ENCODE measurements at places on chromosomes 3 and 15.

- DNase-seq: no peak
These were observed 154.1 kb downstream of the TJP1 start for GRCh38 chr15:29668120-29668602.

DNA sequence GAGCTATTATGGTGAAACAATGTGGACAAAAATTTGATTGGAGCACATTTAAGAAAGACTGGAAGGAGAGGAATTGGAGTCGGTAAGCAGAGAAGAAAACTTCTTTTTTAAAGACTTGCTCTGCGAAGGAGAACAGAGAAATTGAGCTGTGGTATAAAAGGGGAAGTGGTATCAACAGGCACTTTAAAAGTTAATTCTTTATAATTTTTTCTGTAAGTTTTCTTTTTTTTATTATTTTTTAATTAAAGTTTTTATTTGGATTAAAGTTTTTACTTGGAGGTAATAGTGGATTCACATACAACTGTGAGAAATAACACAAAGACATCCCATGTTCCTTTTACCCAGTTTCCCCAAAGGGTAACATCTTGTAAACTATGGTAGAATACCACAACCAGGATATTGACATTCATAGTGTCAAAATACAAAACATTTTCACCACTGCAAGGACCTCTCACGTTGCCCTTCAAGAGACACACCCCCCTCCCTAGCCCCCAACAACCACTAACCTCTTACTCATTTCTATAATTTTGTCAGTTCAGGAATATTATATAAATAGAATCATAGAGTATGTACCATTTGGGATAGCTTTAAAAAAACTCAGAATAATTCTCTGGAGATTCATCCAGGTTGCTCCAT, 33.8 kb upstream of the XIRP1 start:
- DNase-seq: no peak

DNA sequence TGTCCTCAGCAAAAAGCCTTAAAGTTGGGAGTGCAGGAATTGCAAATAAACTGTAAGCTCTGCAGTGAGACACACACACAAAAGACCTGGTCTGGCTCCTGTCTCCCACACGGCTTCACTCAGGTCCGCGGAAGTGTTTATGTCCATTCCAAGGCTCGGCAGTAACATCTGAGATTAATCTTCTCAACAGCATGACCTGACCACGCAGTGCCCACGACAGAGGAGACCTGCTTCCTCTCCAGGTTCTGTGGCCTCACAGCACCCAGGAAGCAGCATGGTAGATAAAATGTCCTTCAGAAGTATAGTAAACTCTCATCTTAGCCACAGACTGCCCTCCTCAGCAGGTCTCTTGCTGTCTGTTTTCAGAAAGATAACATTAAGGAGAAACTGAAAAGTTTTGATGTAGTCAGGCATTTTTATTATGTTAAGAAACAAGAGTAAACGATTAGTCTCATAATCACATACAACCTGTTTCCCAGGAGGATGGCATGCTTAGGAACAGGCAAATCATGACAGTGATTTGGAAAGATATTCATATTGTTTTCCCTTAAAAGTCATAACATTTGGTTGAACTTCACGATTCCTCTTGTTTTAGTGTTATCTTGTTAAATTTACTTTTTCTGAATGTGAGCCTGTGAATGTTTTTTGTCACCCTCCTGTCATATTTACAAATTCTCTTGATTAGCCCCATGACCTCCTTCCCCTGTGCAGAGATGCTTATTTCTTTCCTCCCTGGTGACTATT, 34.6 kb downstream of the CD200R1L start:
- DNase-seq: no peak

DNA sequence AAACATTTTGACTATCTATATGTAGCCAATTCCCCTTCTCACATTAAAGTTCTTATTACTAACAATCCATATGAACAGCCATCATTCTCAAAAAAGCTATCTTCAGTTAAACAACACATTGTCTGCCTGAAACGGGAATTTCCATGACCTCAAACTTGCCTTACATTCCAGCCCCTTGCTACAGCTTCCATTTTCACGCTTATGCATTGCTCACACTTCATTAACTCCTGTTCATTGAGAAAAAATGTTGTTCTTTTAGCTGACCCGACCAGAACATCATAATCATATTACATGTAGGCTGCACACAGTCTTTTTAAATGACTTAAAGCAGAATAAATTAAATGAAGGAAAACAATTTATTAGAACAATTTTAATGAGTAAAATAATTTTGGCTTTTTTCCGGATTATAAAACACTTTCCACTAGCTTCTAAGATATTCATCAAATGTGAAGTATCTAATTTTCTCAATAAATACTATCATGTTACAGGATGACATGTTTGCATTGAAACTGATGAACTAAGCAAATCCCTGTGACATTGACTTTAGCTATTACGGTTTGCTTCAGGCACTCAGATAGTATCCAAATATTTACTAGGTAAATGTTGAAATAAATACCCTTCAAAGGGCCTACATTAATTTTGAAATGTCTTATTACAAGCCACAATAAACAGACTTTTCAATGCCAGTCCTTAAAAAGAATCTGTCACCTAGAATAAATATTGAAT, 49.9 kb downstream of the P3H2 start:
- no peak for DNase-seq

GRCh38 chr3:152219769-152220255, 48.9 kb upstream of the MBNL1 start:
- DNase-seq: no peak

GRCh38 chr3:101938262-101938847, 89.0 kb downstream of the NFKBIZ start:
- DNase-seq: peak; percentile 13

DNA sequence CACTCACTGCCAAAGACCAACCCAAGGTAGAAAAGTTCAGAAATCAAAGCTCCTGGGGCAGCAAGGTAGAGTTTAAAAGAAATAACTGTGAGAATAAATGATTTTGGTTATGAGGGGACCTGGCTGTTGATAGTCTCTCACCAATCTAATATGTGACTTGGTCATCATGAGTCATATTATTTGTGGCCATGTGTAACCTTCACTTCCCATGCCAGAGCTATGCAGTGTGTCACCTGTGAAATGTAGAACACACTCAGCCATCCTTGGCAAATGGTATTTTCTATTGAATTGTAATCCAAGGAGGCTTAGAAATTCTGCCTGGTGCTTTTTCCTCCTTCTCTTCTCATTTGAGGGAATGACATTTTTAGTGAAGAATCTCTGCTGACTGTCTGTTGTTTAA, 184.2 kb upstream of the STAC start:
- DNase-seq: no peak

GRCh38 chr15:100849021-100849854, 30.4 kb upstream of the ALDH1A3 start:
- peak; percentile 32 for DNase-seq

- no peak for DNase-seq
These were observed 15.4 kb downstream of the ZSCAN2 start for GRCh38 chr15:84616235-84616634.

- DNase-seq: no peak
These were observed 236.6 kb downstream of the MFSD1 start for GRCh38 chr3:159038405-159038804.

DNA sequence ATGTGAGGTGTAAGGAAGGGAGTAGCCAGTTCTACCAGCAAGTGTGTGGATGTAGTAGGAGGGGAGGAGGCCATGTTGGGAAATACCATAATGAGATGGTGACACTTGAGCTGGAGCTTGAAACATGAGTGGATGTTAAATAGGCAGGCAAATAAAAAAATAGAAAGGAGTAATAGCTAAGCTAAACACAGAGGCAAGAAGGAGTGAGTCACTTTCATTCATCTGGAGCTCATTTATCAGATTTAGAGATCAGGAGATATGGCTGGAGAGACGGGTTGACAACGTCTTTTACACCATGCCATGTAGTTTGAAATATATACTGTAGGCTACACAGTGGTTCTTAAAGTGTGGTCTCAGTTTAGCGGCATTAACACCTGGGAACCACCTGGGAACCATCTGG, 390.5 kb downstream of the DIPK2A start:
- no peak for DNase-seq

GRCh38 chr3:325495-325894, 128.9 kb downstream of the CHL1 start:
- DNase-seq: no peak

DNA sequence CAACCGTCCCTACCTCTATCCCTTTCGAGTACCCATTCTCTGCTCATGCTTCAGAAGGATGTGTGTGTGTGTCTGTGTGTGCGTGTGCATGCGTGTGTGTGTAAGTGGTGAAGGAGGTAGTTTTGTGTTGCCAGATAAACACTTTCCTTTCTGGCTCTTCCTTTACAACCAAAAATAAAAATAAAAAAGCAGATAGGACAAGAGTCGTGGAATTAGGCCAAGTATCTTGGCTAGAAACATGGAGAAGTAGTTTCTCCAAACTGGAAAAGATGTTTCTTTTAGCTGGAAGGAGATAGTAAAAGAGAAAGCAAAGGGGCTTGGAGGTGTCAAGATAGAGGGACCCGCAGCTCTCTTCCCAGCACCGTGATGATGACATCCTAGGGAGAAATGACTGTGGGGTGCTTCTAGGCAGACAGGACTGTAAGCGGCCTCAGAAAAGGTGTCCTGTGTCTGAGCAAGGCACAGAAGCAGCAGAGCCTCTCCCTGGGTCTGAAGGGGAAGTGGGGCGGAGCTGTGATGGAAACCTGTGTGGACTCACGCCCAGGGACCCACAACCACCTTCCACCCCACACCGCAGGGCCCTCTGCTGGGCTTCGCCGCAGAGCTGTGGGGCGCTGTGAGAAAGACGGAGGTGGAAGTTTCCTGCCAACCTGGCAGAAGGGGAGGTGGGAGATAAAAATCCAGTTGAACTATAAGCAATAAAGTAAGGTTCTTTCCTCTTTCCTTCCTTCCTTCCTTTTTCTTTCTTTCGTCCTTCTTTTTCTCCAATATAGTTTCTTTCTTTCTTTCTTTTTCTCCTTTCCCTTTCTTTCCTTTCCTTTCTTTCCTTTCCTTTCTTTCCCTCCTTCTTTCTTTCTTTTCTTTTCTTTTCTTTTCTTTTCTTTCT, 35.3 kb downstream of the MUC20 start:
- DNase-seq: no peak

GRCh38 chr15:84006421-84006820, 229.2 kb upstream of the GOLGA6L4 start:
- DNase-seq: no peak

DNA sequence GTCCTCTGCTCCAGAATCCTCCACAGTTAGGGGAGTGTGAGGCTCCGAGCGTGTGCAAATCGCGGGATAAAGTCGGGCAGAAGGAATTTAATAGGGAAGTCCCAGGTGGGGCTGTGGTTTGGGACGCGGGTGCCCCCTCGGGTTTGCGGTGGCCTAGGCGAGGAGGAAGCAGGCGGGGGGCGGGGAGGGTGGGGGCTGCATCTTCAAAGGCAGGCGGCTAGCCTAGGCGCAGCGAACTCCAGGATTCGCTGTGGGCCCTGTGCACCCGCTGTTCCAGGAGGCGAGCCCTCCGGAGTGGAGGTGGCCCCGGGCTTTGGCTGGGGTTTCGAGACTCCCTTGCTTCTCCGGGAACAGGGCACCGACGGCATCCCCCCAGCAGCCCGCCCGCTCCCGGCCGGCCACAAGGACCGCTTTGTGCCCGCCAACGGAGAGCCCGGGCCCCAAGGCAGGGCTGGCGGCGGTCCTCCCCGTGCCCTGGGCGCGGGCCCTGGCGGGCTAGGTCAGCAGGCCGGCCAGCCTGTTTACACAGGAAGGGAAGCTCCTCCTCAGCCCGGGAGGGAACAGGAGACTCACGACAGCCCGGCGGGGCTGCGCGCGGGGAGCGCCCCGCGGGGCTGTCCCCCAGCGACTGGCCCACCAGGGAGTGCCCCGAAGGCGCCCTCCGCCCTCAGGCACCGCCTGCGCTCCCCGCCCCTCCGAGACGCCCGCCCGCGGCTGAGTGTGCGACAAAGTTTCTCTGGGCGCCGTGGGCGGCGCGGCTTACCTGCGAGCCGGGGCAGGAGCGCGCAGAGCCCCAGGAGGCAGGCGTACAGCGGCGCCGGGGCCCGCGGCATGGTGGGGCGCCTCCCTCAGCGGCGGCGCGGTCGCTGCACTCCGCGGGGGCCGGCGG, 753 bp downstream of the ITGB5 start:
- DNase-seq: peak; percentile 53

GRCh38 chr3:40779039-40779438, 254.3 kb downstream of the ZNF621 start:
- no peak for DNase-seq

- DNase-seq: no peak
These were observed 35.1 kb upstream of the SCN5A start for GRCh38 chr3:38684546-38684945.

GRCh38 chr3:4421121-4421520, 45.9 kb downstream of the SUMF1 start:
- no peak for DNase-seq

DNA sequence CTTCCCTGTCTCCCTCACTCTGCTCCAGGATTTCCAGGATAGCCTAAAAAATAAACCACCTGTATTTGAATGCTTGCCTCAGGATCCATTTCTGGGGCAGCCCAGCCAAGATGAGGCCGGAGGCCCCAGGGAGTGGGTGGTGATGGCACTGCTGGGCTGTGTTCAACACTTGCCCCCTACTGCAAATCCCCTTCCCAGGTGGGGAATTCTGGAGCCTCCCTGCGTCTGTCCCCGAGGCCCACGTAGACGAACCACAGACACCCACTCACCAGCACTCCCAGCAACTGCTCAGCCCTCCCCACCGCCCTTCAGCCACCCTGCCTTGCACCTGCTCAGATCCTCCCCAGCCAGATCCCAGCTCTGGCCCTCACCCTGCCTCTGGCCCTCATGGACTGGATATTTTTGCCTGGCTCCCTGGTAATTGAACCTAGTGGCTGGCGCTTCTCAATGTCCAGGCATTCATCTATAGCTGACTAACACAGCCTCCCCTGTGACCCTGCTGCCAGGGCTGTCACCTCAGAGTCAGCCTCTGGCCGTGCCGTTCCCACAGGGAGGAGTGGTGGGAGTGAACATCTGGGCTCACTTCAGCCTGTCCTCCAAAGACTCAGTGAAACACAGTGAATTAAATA, 17.1 kb upstream of the EPB42 start:
- no peak for DNase-seq

DNA sequence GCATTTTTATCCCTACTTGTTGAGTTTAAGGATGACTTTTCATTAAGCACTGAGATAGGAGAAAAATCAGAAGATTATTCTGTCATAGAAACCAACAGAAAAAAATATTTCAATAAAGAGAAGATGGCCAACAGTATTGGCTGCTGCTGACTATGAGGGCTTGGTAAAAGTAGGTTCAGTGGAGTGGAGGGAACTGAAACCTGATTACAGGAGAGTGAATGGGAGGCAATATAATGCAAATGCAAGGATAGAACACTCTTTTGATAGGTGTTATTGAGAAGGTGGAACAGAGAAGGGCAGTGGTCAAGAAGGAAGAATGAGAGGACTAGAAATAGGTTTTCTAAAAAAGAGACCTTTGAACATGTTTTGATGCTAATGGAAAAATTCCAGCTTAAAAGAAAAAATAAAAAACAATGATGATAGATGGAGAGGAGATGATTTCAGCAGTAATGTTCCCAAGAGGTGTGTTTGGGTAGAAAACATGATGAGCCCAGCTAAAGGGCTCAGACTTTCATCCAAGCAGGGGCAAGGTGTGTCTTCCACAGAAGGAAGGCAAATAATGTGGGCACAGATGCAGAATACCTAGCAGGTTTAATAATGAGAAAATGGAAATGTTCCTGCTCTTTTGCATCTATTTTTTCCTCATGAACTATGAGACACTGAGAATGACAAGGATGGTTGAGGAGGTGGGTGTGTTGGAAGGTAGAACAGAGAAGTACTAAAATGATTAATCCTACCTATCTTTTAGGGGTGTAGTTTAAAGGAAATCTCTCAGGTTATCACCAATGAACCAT, 397.9 kb upstream of the GOLIM4 start:
- DNase-seq: no peak
